Activated T-cell treated with anti-CD3 and anti-CD28 coated beads, Interleukin-2, amount 50 U/mL, for 48 hours (primary cell): ENCODE measurements at places on chromosomes 6 and 20.

DNA sequence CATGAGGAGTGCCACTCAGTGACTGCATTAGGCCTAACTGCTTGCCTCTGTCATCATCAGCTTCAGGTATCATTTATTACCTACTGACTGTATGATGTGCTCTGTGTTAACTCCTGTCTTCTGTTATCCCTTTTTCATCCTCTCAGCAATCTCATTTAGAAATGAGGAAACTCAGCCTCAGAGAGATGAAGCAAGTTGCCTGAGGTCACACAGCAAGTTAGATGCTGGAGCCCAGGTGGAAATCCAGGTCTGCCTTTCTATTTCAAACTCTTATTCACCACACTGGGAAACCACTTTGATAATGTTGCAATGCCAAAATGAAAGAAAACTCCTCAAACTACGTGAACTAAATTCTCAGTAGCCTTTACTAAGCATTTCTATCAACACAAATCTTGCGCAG is 1.3 kb downstream of the FERMT1 start:
- no peak for DNase-seq

- DNase-seq: no peak
Measured at GRCh38 chr6:45447716-45448115, 70.0 kb upstream of the SUPT3H start.

GRCh38 chr20:11546939-11547338 is 370.8 kb upstream of the BTBD3 start:
- DNase-seq: no peak

DNA sequence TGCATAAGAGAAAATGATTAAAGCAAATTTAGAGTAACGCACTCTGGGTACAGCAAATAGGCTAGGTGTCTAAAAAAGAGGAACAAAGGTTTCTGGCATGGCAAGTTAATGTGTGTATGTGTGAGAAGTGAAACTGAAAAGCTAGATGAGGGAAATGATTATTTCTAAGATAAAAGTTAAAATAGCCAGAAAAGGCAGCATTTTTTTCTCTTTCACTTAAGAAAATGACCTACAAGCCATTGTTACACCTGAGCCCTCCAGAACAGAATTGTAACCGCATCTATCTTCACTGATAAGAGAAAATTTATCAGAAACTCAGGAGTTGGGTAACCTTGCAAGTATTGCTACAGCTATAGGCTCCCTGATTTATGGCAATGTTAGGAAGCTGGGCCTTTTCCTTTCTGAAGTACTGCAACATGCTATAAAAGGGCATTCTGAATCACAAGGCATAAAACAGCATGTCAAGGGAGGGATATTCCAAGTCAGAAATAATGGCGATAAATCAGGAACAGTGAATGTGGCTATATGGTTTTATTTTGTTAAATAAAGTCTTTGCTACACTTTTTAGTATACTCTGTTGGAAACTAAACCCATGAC is 395.3 kb downstream of the TBC1D32 start:
- no peak for DNase-seq

- DNase-seq: no peak
Measured at GRCh38 chr6:2171728-2172127, 73.7 kb downstream of the GMDS start.

DNA sequence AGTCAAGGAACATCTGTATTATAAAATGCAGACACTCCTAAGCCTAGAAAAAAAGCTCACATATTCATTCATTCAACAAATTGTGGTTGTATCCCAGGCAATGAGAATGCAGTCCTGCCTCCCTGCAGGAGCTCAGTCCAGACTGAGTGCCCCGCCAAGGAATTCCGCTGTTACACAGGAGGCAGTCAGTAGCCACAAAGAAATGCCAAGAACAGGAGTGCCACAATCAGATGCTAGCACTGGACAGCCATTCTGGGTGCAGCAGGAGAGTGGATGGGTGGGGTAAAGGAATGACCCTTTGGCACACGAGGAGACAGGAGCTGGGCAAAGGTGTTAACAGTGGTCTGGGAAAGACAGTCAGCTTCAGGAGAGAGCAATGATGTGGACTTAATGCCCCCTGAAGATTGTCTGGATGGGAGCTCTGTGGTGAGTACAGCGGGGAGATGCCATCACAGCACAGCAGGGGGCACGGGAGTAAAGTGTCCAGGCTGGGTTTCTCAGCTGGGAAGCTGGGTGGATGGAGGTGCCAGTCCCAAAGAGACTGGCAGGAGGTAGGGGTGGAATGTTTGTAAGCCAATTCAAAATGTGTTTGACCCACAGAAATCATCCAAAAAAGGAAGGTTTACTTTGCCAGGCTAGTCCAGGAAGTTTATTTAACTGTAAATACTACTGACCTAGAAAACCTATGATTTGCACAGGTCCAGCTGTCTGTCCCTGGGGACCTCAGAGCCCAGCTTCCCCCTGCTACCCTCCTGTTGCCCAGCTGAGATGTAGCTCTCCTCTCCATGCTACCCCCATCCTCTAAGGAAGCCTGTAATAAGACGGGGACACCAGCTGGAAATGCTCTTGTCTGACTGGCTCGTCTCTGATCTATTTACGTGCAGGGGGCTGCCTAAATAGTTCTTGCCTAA is 84.1 kb downstream of the SLC23A2 start:
- no peak for DNase-seq

- no peak for DNase-seq
Measured at GRCh38 chr20:63202021-63202420, 13.9 kb downstream of the YTHDF1 start.

- no peak for DNase-seq
Measured at GRCh38 chr6:79649016-79649415, 17.9 kb downstream of the SH3BGRL2 start.

DNA sequence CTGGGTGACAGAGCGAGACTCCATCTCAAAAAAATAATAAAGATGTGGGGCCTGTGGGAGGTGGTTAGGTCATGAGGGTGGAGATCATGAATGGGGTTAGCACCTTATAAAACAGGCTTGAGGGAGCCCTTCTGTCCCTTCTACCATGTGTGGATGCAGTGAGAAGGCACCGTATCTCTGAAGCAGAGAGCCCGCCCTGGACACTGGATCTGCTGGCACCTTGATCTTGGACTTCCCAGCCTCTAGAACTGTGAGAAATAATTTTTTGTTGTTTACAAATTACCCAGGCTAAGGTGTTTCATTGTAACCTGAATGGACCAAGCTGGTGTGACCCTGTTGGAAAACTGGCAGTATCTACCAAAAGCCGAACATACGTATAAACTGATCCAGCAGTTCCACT is 15.7 kb upstream of the PANK2 start:
- no peak for DNase-seq

DNA sequence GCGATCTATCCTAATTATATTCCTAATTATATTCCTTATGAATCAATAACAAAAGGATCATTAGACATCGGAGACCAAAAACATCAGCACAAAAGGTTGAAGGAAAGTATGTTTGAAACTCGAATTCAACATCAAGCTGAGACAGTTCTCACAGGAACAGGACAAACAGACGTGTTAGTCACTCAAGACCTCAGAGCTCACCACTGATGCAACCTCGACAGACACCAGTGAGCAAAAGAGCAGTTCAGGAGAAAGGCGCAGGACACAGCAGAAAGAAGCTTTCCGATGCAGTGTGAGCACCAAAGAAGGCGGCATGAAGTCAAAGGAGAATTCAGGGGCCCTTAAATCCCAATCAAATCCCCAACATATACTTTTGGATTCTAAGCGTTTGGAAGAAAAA is 6.3 kb upstream of the RAMACL start:
- no peak for DNase-seq

DNA sequence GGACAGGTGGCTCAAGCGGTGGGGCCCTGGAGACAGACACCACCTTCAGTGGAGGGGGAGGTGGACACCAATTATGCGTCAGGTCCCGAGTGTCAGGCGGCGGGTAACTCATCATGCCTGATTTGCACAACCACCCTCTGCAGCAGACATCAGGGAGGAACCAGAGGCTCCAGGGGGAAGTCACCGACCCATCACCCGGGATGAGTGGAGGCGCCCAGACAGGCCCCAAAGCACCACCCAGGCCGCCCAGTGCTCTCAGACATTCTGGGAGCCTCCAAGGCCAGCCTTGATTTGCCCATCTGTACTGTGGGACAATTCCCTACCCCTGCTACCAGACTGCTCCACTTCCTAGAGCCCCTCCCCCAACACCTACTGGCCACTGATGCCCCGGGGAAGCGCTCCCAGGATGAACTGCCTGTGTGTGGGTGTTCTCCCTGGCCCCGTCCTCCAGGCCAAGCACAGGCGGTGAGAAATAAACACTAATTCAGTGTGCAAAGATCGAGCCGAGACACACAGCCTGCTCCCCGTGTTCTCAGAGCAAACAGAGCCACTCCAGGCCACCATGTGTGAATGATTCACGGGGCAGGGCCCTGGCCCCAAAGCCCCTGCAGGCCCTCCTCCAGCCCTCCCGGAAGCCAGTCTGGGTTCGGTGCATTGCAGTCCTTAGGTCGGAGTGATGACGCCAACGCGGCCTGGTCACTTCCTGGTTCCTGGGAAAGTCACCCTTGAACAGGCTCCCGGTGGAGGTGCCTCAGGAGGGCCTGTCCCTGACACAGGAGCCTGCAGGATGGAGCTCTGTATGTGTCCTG is 107.2 kb downstream of the ASXL1 start:
- DNase-seq: no peak

DNA sequence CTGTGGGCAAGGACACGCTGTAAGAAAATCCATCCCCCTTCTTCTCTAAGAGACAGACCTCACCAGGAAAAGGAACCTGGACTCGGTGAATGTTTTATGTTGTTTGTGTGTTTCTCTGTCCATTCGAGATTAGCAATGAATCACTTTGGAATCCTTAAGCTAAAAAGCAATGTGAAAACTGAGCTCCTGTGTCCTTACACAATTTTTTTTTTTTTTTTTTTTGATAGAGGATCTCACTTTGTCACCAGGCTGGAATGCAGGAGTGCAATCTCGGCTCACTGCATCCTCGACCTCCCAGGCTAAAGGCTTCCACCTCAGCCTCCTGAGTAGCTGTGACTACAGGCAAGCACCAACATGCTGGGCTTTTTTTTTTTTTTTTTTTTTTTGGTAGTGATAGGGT is 32.1 kb downstream of the BFSP1 start:
- no peak for DNase-seq

DNA sequence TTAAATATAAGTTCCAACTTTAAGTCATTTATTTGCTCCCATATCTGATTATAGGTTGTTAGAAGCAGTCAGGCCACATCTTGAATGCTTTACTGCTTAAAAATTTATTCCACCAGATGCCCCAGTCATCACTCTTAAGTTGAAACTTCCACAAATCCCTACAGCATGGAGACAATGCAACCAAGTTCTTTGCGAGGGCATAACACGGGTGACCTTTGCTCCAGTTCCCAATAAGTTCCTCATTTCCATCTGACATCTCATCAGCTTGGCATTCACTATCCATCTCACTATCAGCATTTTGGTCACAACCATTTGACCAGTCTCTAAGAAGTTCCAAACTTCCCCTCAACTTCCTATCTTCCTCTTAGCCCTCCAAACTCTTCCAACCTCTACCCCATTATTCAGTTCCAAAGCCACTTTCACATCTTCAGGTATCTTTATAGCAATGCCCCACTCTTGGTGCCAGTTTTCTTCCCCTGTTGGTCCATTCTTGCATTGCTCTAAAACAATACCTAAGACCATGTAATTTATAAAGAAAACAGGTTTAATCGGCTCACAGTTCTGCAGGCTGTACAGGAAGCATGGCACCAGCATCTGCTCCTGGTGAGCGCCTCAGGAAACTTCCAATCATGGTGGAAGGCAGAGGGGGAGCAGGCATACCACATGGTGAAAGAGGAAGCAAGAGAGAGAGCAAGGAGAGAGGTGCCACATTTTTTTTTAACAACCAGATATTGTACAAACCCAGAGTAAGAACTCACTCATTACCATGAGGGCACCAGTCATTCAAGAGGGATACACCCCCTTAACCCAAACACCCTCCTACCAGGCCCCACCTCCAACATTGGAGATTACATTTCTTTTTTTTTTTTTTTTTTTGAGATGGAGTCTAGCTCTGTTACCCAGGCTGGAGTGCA is 15.9 kb upstream of the ITPR3 start:
- no peak for DNase-seq

DNA sequence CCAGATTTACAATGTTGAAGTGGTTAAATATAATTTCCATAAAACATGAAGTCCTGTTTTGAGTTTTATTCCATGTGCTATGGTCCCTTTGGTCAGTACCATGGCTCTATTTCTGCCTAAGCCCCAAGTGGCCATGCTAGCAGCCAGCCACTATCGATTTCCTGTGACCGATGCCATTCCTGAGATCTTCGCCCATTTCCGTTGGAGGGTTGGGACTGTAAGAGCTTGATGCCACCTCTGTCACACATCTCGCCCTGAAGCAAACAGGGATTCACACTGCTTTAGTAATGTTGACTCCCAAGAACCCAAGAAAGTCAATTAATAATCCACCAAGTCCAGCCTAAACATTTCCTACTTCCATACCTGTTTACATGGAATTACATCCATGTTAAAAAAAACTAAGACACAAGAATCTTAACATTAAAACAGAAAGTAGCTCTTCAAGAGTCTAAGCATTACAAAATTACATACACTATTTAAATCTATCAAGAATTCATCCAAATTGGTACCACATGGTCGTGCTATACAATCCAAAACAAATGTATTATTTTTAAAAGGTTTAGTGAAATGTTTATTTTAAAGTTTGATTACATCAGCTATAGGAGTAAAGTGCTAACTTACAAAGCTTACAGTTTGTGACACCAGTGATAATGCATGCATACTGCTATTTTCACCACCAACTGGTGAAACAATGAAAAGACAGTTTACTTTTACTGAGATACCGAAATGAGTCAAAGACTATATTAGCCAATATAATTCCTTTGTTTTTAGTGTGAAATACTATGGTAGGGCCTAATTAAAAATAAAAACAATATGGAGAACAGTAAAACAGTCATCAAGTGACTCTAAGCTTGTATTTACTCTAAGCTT is 2.5 kb downstream of the RBM39 start:
- no peak for DNase-seq

DNA sequence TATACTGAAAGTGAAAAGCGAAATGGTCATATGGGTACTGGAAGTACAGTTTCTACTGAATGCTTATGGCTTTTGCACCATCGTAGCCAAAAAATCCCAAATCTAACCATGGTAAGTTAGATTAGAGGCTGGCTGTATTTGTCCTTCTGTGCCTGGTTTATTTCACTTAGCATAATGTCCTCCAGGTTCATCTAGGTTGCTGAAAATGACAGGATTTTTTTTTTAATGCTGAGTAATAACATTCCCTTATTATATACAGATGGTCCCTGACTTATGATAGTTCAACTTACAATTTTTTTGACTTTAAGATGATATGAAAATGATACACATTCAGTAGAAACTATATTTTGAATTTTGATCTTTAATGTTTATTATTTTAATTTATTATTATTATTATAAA is 7.6 kb downstream of the MYCT1 start:
- no peak for DNase-seq

- no peak for DNase-seq
Measured at GRCh38 chr6:73739096-73739495, 43.1 kb downstream of the CD109 start.

DNA sequence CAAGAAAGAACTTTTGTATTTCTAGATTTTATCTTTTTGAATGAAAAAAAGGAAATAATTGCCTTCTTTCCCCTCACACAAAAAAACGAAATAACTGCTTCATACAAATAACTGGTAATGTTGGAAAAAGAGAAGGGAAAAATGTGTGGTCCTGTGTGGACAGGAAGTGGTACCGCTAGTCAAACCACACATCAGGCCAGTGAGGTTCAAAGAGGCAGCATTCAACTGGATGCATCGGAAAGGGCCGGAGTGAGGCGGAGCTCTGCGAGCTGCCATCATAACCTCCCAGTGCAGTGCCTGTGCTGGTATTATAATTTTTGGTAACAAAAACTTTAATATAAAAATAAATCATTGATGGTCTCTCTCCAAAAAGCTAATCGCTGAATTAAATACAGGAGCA is 111.2 kb downstream of the IRF4 start:
- DNase-seq: no peak
